GM12864 (cell line): ENCODE measurements at places on chromosomes 3 and 15.

DNA sequence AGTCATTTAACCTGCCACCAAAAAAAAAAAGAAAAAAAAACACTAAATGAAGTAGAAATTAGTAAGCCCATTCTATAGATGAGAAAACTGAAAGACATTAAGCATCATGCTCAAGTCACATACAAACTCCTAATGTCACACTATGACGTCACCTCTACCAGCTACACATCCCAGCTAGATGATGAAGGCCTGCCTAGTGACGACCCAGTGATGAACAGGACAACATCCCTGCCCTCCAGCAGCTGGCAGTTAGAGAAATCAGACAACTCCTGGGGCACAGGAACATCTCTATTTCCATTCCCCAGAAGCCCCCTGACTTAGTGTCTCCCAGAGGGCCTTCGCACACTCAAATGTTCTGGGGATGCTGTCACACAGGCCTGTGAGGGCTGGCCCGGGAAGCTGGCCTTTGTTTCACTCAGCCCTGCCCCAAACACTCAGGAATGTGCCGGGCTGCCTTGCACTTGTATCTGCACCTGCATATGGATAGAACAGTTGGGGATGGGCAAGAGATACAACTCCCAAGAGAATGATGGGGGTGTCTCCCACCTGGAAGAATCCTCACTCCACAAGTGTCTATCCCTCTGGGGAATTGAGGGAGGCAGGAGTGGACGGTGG is 7.0 kb upstream of the HAPLN3 start:
- DNase-seq = no peak

GRCh38 chr3:46994801-46995731 is 15.6 kb downstream of the NBEAL2 start:
- DNase-seq = no peak

GRCh38 chr3:78130741-78131290 is 1090.9 kb downstream of the ROBO2 start:
- no peak for DNase-seq

DNA sequence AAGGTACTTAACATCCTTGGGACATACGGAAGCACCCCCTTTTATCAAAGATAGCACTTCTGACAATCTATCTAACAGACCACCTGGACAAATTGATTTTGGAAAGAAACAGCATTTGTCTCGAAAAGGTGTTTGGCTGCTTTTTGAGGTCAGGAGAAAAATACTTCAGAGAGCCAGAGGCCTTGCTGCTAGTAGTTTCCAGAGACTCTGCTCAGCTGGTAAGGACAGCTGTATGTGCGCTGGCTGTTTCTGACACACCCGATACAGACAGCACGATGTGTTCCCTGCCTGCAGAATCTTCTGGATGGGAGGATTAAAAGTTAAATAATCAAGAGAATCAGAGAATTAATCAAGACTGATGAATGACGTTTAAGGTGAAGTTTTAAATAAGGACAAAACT is 15.6 kb upstream of the GYG1 start:
- DNase-seq = no peak

- no peak for DNase-seq
These were observed 219.0 kb downstream of the NFKBIZ start for GRCh38 chr3:102068327-102068726.

DNA sequence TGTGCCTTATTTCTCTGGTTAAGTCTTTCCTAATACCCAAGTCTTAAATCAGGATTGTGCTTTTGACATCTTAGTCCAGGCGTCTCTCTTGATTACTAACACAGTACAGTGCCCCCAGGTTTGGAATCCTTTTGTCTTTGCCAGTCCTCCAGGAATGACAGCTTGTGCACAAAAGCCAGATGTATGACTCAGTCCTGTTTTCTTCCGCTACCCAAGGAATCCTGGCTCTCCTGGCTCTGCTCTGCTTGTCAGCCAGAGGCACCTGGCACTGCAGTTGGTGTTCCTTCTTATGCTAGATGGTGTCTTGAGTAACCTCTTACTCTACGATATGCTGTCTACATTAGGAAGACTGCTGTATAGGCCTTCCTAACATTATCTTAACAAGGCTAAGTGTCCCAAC is 728.2 kb upstream of the NECTIN3 start:
- no peak for DNase-seq

- DNase-seq = no peak
These were observed 53.1 kb downstream of the TCF12 start for GRCh38 chr15:56971571-56971970.

DNA sequence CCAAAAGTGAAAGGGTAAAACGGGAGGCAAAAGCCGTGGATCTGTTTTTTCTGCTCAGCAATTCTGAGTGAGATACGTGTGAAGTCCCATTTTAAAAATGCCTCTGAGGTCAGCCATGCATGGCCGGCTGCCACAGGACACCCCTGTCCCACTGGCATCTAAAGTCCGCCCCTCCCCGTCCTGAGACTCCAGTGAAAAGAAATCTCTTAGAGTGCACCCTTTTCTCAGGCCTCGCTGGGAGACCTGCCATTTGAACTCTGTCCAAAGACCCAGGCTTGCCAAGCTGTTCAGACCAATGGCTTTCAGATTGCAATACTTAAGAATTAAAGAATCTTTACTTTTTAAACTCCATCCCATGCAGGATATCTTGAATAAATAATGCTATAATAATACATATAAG is 61.0 kb upstream of the SLC24A5 start:
- DNase-seq = no peak

DNA sequence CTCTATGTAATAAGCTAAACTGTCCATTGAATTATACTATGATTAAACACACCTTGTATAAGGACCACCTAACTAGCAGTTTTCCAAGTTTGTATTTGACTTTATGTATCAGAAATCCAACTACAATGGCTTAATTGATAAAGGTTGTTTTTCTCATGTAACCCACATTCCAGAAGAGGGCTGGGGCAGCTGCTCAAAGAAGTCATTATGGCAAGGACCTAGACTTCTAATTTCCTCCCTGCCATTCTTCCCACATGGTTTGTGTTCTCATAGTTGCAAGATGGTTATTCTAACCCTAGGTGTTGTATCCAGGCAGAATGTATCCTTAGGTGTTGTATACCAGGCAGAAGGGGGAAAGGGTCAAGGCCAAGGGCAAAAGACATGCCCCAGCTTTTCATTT is 35.7 kb downstream of the GPR176 start:
- DNase-seq = no peak

DNA sequence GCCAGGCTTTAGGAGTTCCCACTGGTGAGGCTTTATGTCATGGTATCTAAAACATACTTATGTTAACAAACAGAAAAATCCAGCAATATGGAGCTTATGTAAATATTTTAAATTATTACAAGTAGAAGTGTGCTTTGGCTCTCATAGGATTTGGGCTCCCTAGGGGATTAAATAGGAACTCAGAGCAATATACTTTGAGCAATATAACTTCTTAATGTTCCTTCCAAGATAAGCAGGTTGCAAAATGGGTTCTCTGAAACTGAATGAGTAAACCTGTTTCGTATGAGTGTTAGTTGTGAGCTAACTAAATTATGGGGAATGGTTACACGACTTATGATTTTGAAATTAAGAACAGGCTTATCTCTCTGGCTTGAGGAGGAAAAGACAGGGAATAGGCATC is 366.1 kb upstream of the ZNF385D start:
- no peak for DNase-seq

- DNase-seq = no peak
These were observed 4.9 kb downstream of the BBS4 start for GRCh38 chr15:72690938-72691337.

- no peak for DNase-seq
These were observed 35.2 kb upstream of the FGD5 start for GRCh38 chr3:14783480-14784086.

DNA sequence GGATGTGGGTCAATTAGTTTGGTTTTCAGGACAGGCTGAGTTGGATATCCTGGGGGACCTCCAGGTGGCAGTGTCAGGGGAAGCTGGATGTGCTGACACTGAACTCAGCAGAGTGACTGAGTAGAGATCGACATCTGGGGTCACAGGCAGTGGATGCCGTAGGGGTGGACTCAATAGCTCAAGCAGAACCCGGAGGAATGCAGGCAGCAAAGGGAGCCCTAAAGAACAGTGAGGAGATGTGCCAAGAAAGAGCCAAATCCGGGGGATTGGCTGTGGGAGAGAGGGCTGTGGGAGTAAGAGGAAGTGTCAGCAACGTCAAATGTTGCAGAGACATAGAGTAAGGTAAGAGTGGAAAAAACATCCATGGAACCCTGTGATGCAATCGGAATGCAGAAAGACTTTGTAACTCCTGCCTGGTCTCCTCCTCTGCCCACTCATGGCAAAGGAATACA is 11.6 kb downstream of the CCR5AS start:
- no peak for DNase-seq

DNA sequence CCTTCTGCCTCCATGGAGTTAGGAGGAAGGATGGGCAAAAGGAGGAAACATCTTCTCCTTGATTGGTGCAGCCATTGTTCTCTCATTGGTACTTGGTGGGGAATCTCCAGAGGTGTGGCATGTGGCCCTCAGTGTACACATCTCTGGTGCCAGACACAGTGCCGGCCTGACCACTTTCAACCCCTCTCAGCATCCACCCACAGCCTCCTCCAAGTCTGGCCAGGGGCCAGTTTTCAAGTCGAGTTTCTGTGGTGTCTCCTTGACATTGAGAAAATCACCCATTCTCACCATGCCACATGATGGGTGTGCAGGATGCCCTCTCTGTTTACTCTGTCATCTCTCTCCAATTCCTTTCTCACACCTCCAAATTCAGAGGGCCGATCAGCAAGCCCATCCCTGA is 12.8 kb upstream of the FSIP1 start:
- DNase-seq = no peak

GRCh38 chr3:168693870-168694269 is 598.1 kb upstream of the GOLIM4 start:
- DNase-seq = no peak

- no peak for DNase-seq
These were observed 20.7 kb downstream of the RAP2B start for GRCh38 chr3:153182501-153183293.

GRCh38 chr3:142993958-142994442 is 7.4 kb upstream of the U2SURP start:
- DNase-seq = no peak

GRCh38 chr3:166372571-166373106 is 535.4 kb upstream of the BCHE start:
- DNase-seq = no peak

DNA sequence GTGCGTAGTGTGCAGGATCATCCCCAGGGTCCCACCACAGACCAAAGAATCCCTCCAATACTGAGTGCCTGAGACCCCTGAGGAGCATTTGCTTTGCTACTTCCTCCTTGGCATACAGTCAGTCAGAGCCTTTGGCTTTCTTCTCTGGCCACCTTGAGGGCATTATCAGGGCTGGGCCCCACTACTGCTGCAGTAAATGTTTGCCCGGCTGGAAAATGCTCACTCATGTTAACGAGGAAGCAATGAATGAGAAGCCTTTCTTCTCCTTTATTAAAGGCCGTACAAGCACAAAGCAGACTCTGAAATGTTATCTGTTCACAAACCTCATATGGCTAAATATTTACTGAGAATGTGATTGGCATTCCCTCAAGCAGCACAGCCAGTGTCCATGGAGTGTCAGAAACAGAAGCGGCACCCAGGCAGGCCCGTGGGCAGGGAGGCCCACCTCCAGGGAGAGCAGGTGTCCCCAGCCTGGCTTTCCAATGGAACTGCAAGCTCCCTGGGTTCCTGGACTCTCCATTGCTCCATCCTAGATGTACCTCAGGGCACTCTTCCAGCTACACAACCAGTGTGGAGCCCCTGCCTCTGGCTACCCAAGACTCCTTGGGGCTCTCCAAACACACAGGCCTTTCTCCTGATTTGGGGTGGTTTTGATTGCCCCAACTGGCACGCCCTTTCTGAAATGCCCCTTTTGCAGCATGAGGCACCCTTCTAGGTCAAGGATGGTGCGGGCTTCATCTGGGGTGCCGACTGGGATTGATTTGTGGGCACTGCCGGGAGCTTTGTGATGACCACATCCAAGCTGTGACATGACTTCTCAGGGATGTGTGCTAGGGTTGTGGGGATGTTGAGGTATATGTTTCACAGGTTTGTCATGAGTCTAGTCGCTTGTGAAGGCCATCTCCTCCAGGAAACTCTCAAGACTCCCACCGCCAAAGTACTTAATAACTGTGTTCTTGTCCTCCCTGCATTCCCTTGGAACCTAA is 195.6 kb downstream of the FAM43A start:
- no peak for DNase-seq

DNA sequence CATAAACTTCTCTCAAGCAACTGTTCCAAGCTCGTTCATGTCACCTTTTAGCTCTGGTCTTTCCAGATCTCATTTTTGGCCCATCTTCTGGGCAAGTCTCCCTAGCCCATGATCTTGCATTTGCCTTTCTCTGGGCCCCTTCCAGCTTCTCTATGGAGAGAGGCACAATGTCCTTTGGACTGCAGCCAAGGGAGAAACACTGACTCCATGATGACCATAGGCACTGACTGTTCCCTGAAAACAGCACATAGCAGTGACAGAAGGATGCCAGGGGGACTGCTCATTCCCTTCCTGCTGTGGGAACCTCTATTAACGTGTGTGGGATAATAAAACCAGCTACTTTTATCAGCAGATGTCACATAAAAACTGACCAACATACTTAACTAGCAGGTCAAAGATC is 60.3 kb downstream of the STRIT1 start:
- DNase-seq = no peak

GRCh38 chr3:185029086-185029485 is 123.8 kb downstream of the C3orf70 start:
- no peak for DNase-seq

DNA sequence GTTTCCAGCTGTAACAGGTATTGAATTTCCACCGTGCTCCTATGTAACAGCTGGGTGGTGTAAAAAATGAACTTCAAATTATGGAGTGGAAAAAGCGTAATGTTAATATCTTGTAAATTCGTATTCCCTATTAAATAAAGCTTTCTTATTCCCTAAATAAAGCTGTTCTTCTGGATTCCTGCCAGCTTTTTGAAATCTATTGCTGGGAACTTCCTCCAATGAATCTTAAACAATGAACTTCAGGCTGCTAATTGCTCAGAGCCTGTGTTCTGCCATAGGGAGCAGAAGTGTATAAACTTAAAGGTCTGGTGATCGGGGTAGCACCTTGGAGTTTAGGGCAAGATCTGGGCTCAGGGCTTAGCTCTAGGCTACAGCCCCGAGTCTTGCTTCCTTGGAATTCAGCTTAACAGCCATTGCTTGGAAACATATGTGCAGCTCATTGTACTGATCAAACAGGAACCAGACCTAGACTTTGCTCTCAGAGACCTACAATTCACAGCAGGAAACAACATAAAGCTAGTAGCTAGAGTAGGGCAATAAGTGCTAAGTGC is 1.4 kb downstream of the ARL14 start:
- no peak for DNase-seq
